ENCODE measurements at places on chromosomes 6 and 20.
A peak's percentile ranks its signal among the peaks of the same experiment; 100 is the strongest.

- no peak for DNase-seq
These were observed 40.6 kb upstream of the NFATC2 start for GRCh38 chr20:51583073-51583472.

DNA sequence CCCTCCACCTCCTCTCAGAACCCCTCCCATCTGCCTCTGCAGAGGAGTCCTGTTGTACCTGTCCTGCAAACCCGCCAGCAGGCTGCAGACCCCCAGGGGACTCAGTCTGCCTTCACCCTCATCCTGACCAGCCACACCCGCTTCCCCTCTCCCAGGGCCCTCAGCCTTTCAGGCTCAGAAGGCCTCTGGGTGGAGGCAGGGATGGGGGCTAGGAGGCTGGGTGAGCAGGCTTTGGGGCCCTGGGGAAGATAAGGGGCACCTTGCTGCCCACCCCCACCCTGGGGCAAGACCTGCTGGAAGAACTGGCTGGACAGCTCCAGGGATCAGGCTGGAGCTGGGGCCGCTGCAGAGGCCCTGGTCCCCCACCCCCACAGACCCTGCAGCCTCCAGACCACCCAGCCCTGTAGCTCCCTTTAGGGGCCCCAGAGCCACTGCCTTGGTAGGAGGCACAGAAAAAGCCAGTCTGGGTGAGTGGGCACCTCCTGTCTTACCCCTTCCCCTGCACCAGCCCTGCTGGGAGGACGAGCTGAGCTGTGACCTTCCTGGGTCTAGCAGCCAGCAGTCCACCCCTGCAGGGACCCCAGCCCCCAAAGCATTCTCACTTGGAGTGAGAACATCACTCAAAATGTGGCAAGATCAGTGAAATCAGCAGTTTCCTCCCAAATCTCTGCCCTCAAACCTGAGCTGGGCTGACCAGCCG is 5.2 kb downstream of the TEAD3 start:
- no peak for DNase-seq

GRCh38 chr6:12791371-12791770 is 74.8 kb downstream of the PHACTR1 start:
- no peak for DNase-seq

DNA sequence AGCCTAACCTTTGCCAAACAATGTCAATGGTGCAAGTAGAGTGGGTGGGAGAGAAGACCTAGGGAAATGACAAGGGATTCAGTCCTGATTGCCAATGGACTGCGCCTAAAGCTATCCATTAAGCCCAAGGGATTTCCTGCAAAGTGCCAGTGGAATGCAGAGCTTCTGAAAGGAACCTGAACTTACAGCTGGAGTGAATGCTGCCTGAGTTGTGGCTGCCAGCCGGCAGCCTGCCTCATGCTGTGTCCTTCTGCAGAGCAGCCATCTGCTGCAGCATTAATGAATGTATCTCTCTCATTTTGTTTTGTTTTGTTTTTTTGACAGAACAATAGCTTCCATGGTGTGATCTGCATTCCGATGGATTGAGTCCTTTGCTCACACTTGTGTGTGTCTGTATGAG is 44.7 kb downstream of the SLC35F1 start:
- DNase-seq, result no peak

DNA sequence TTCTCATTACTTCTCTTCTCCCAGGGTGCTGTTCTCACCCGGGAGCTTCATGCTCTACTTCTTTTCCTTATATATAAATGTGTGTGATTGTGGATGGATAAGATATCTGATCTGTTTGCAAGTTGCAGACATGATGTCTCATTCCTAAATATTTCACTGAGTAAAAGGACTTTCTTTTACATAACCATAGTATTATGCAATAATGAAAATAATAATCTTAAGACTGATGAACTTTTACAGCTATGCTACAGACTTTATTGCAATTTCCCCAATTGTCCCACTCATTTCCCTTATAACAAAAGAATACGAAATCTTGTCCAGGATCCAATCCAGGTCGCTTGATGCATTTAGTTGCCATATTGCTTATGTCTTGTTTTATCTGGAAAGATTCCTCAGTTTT is 284.5 kb upstream of the JAG1 start:
- DNase-seq, result no peak

DNA sequence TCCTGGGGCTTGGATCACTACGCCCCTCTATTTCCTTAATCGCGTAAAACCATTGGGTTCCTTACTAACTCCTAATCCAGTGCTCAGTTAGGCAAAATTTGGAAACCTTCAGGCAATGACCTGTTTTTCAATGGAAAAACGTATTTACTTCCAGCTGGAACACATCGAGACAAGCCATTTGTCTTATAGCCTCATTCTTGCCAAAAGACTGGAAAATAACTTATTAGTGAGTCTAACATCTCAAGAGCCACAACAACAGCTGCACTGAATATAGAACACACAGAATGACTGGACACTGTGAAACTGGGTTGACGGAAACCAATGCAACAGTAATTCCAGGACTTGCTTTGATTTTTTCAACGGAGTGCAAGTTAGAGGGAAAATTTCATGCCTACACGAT is 125.2 kb upstream of the MAP3K7 start:
- no peak for DNase-seq

DNA sequence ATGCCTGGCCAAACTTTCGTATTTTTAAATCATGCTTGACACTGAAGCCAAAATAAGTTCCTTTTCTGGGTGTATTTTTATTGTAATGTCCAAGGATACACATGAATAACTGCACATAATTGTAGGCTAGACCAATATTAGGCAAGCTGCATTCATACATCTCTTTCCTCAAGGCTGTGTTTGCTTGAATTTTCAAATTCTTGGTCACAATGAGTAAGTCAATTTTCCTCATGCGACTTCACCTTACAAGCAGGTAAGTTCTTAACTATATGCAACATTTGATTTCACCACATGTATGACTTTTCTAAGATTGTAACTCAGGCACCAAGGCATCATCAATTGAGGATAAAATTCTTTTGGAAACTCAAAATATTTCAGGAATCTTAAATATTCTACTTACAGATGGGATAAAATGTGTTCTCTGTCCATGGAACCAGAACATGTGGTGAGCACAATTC is 112.4 kb upstream of the ZNF217 start:
- DNase-seq, result no peak

DNA sequence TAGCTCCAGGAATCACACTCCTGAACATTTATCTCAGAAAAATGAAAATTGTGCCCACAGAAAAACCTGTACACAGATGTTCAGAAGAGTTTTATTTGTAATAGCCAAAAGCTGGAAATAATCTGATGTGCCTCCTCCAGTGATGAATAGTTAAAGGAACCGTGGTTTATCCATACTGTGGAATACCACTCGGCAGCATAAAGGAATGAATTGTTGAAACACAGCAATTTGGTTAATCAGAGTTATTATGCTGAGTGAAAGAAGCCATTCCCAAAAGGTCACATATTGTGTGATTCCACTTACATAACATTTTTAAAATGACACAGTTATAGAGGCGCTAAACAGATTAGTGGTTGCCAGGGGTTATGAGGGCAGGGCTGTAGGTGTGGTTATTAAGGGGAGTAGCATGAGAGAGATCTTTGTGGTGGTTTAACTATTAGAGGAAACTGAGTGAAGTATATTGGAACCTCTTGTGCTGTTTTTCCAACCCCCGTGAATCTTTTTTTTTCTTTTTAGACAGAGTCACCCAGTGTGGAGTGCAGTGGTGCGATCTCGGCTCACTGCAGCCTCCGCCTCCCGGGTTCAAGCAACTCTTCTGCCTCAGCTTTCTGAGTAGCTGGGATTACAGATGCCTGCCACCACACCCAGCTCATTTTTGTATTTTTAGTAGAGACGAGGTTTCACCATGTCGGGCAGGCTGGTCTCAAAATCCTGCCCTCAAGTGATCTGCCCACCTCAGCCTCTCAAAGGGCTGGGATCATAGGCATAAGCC is 26.2 kb downstream of the PSMF1 start:
- DNase-seq, result no peak

DNA sequence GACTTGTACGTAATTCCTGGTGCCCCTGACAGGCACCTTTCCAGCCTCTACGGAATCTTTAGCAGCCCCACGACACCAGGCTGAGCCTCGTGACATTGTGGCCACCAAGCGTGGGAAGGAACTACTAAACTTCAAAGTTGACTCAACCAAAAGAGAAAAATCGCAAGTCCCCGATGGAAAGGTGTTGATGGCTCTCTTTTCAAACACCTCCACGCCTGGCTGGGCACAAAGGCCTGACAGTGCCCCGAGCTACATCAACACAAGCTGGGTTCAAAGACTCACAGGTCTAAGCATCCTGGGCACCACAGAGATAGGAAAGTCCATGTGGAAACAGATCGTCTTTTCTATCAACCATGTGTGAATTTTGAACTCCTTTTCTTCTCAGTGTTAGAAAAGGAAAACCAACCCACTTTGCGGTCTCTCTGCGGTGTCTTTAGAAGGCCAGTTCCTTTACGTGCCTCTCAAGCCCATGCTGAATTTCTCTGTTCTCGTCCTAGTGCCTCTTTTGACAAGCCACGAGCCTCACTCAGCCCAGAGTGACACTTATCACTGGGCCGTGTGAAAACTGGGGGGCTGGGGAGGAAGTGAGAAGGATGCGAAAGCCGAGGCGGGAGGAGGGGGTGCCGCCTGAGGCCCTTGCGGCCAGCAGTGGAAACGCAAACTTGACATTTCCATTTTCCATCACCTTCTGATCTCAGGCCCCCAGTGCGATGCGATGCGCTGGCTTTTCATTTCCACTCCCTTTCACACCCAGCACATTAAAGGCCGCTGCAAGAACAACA is 59.4 kb downstream of the GFOD1 start:
- no peak for DNase-seq

DNA sequence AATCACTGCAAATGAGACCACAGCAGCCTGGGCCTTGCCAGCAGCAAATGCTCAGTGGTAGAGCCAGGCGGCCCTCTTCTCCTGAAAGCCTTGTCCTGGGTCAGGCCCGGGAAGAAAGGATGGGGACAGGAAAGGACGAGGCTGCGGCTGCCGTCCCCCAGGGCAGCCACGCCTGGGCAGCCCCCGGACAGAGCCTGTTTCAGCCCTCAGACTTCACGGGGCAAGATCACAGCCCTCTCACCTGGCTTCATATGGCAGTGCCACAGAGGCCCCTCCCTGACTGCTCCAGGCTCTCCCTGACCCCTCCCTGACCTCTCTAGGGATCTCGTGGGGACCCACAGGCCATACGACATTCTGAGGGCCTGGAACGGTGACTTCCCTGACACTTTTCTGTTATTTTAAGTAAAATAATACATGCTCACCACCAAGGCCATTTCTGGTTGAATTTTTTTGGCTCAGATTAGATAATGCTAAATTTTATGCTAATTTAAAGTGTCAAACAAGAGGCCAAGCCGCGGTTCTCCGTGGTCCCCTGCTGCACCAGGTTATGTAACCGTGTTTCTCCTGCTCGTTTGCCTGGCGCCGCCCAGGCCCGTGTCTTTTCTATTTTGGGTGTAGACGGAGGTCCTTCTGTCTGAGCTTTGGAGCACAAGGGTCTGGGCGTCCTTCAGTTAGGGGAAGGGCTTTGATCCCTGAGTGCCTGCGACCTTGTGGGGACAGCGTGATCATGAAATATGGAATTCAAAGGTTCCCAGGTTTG is 59.9 kb upstream of the BHLHE23 start:
- no peak for DNase-seq

GRCh38 chr6:88141561-88142296 is 24.4 kb downstream of the CNR1 start:
- DNase-seq, result no peak

DNA sequence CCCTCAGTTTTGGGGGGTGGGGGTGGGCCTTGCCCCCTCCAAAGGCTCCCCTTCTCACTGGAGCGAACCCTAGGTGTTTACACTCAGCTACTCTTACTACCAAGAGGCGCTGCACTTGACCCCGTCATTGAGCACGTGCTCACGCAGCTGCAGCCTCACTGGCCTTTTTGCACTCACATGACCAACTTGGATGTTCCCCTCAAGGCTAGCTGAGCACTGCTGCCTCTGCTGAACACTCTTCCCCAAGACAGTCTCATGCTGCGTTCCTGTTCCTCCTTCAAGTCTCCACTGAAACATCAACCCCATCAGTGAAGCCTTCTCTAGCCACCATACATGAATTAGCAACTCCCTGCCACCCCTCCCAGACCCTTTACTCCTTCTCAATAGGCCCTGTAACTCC is 4.0 kb downstream of the SOD2 start:
- DNase-seq, result no peak

GRCh38 chr6:87397656-87398055 is 10.1 kb upstream of the CFAP206 start:
- no peak for DNase-seq

GRCh38 chr20:37220731-37221130 is 40.9 kb downstream of the GHRH start:
- no peak for DNase-seq

- DNase-seq, result no peak
These were observed 180.6 kb downstream of the PTPRK start for GRCh38 chr6:128339635-128340450.

DNA sequence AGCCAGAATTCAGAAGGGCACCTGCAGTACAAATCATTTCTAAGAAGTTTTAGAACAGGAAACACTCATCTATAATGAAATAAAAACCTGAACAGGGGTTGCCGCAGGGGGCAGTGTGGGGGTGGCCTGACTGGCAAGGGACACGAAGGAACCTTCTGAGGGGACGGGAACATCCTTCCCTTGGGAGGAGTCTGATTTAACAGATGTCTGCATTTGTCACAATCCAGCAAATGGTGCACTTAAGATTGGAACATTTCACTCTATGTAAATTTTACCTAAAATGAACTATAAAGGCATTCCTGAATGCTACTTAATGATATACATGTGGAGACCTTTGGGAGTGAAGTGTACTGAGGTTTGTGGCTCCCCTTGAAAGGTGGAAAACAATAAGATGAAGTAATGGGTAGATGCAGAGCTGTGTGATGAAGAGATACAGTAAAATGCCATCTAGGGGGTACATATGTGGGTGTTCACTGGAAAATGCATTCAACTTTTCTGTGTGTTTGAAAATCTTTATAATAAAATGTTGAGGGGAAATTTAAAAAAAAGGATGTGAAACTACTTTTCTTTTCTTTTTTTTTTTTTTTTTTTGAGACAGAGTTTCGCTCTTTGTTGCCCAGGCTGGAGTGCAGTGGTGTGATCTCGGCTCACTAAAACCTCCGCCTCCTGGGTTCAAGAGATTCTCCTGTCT is 89.5 kb downstream of the SNX5 start:
- DNase-seq, result no peak

GRCh38 chr20:2606507-2607006 is 45.9 kb upstream of the NOP56 start:
- DNase-seq, result no peak

- no peak for DNase-seq
These were observed 210.6 kb downstream of the CD83 start for GRCh38 chr6:14328163-14328562.

- DNase-seq, result peak; percentile 38
These were observed 12.8 kb upstream of the BPI start for GRCh38 chr20:38290829-38291814.

GRCh38 chr6:37820718-37821079 is 1.2 kb downstream of the ZFAND3 start:
- DNase-seq, result no peak

GRCh38 chr20:23367770-23368169 is 5.8 kb downstream of the GZF1 start:
- DNase-seq, result no peak

GRCh38 chr6:40925341-40925740 is 113.7 kb downstream of the UNC5CL start:
- no peak for DNase-seq

DNA sequence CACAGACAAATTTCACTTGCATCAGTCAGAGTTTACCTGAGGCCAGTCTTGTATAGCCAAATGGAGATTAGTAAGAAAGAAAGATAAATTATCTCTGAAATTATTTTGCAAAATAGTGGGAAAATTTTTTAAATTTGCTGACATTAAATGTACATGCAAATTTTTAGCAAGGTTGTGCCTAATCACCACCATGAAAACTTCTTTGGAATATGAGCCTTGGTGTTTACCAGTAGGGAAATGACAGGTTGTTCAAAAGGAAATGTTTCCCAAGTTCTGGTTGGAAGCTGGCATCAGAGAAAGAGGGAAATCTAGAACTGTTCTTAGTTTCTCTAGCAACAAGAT is 34.4 kb upstream of the LOC128125822 start:
- no peak for DNase-seq
